MCF 10A (cell line): ENCODE measurements at places on chromosomes 4 and X. TPM values are rescaled to one million over a fixed set of nuclear protein-coding genes. Genes with fewer than 3 reads are reported as not detected.

TBL1X gene
- 15.0 and 21.7 TPM in 2 replicates for total RNA-seq

XAGE1A gene
- not detected in 2 replicates for total RNA-seq

ARX gene
- total RNA-seq, result 0.10 TPM in 1 of 2 replicates, not detected in the other

MAGEC3 gene
- not detected in 2 replicates for total RNA-seq

CXCL6 gene
- total RNA-seq, result not detected in 2 replicates

PSAPL1 gene
- total RNA-seq, result not detected in 2 replicates

GABRG1 gene
- total RNA-seq, result not detected in 2 replicates

MAGEB3 gene
- total RNA-seq, result not detected in 2 replicates

ODAPH gene
- not detected in 2 replicates for total RNA-seq

CT55 gene
- total RNA-seq, result not detected in 2 replicates

DMRTC1B gene
- total RNA-seq, result not detected in 2 replicates

C1GALT1C1 gene
- total RNA-seq, result 6.3 and 8.7 TPM in 2 replicates

RGN gene
- total RNA-seq, result not detected in 2 replicates

ADRA2C gene
- total RNA-seq, result 0.28 and 0.32 TPM in 2 replicates

SPOCK3 gene
- total RNA-seq, result not detected in 2 replicates

CLNK gene
- total RNA-seq, result not detected in 2 replicates

MPP1 gene
- total RNA-seq, result 11.8 and 12.7 TPM in 2 replicates

HMX1 gene
- not detected in 2 replicates for total RNA-seq

TNIP3 gene
- 2.0 and 2.1 TPM in 2 replicates for total RNA-seq

TBC1D8B gene
- total RNA-seq, result 3.3 and 4.7 TPM in 2 replicates

SLITRK2 gene
- total RNA-seq, result not detected in 2 replicates

CPEB2 gene
- 13.8 and 21.8 TPM in 2 replicates for total RNA-seq

INTU gene
- total RNA-seq, result 5.9 and 9.2 TPM in 2 replicates

PDLIM3 gene
- 0.22 and 0.30 TPM in 2 replicates for total RNA-seq

FRMPD4 gene
- not detected in 2 replicates for total RNA-seq

MAGEA2B gene
- not detected in 2 replicates for total RNA-seq

ATOH1 gene
- not detected in 2 replicates for total RNA-seq

MAMLD1 gene
- total RNA-seq, result 1.7 and 1.9 TPM in 2 replicates

TASL gene
- total RNA-seq, result not detected in 2 replicates

TIMM17B gene
- total RNA-seq, result 70.6 and 73.7 TPM in 2 replicates

PHOX2B gene
- not detected in 2 replicates for total RNA-seq

LNX1 gene
- not detected in 2 replicates for total RNA-seq

SUPT20HL1 gene
- not detected in 2 replicates for total RNA-seq

GUCY1B1 gene
- total RNA-seq, result 0.34 TPM in 1 of 2 replicates, not detected in the other

CTAG2 gene
- not detected in 2 replicates for total RNA-seq

PROM1 gene
- total RNA-seq, result not detected in 2 replicates

SLC10A4 gene
- not detected in 2 replicates for total RNA-seq

LDOC1 gene
- 21.8 and 26.9 TPM in 2 replicates for total RNA-seq
